ENCODE measurements at places on chromosomes 7 and 10. TPM values are rescaled to one million over a fixed set of nuclear protein-coding genes. Genes with fewer than 3 reads are reported as not detected.

DNA sequence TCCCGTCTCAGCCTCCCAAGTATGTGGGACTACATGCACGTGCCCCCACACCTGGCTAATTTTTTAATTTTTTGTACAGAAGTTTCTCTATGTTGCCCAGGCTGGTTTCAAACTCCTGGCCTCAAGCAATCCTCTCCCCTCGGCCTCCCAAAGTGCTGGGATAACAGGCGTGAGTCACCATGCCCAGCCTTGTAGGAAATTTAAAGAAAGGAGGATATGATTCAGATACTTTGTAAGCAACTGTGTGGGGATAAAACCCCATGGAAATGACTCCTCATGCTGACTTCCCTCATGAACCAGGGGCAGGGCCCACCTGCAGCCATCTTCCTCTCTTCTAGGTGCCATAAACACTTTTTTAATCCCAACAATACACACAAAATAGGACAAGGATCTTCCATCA is 50.2 kb downstream of the APBB1IP start:
- no peak for DNase-seq
- H3K27ac ChIP-seq: no peak overlapping the region
- H3K4me1 ChIP-seq: no peaks in the 10 kb centered on the region

DNA sequence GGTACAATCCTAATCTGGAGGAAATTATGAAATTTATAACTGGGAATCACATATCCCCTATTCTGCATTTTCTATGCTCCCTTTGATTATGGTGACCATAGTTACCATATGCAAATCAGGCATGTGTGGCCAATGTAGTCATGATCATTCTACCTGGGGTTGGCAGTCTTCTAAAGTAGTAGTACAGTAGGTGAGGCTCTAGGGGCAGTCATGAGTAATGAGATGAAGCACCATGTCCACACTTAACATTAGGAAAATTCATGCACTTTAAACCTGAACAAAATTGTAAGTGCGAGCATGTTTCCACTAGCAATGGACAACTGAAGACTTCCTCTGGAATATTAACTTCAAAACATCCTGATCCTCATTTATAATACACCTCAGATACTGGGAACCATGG is 545.9 kb downstream of the SUGCT start:
- no peak overlapping the region for H3K27ac ChIP-seq
- no peaks in the 10 kb centered on the region for H3K36me3 ChIP-seq
- H3K27me3 ChIP-seq: no peaks in the 10 kb centered on the region
- H3K4me3 ChIP-seq: no peak overlapping the region
- no peak for DNase-seq
- H3K4me1 ChIP-seq: peaks cover 5% of the 10 kb centered on the region

DNA sequence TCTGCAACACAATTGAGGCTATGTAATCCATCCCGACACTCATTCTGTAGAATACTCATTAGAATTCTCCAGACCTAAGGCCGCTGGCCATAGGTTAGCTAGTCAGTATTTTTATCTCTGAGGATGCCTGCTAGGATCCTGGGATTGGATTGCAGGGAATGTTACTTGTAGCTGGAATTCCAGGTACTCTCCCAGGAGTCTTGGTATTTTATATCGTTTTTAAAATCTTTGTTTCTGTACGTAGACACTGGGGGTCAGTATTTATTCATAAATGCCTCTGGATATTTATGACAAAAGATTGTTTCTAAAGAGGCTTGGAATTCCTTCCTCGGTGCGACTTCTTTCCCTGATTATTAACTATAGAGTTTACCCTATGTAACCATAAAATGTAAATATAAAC is 40.1 kb downstream of the BPGM start:
- no peaks in the 10 kb centered on the region for H3K27me3 ChIP-seq
- no peaks in the 10 kb centered on the region for H3K36me3 ChIP-seq
- no peak overlapping the region for H3K27ac ChIP-seq
- H3K4me1 ChIP-seq: no peaks in the 10 kb centered on the region

GRCh38 chr10:88735661-88736060 is 24.2 kb upstream of the LIPN start:
- no peaks in the 10 kb centered on the region for H3K27me3 ChIP-seq
- H3K4me3 ChIP-seq: no peak overlapping the region
- no peak overlapping the region for H3K27ac ChIP-seq

DNA sequence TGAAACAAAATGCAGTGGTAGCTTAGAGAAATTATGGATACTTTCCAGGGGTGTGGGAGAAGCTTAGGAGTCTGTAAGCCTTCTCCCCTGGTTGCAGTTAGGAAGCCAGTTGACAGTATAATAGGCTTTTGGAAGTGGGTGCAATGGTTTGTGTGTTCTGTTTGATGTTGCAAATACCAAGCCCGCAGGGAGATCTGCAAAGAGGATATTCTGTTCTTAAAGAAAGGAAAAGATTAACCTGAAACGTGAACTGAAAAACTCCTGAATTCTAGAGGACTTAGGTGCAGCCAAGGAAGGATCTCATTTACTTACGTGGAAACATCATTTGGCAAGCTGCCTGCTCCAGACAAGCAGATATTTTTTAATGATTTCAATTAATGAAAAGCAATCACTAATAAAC is 496.6 kb downstream of the AUTS2 start:
- no peaks in the 10 kb centered on the region for H3K36me3 ChIP-seq
- no peaks in the 10 kb centered on the region for H3K27me3 ChIP-seq
- no peak for DNase-seq

PNLIPRP2 gene
- total RNA-seq: not detected
